Right cardiac atrium (tissue), 5 donors: ENCODE measurements at places on chromosomes 3 and 15. TPM values are rescaled to one million over a fixed set of nuclear protein-coding genes. Genes with fewer than 3 reads are reported as not detected.
A peak's percentile ranks its signal among the peaks of the same experiment; 100 is the strongest.

ENTPD3 gene
- total RNA-seq: 0.11 TPM

SEMA3G gene
- 13.1 TPM for total RNA-seq

CNTN4 gene
- 1.7 TPM for total RNA-seq

RARB gene
- total RNA-seq: 17.0 TPM

USP19 gene
- 62.8 TPM for total RNA-seq

GOLGA6B gene
- total RNA-seq: not detected

DNA sequence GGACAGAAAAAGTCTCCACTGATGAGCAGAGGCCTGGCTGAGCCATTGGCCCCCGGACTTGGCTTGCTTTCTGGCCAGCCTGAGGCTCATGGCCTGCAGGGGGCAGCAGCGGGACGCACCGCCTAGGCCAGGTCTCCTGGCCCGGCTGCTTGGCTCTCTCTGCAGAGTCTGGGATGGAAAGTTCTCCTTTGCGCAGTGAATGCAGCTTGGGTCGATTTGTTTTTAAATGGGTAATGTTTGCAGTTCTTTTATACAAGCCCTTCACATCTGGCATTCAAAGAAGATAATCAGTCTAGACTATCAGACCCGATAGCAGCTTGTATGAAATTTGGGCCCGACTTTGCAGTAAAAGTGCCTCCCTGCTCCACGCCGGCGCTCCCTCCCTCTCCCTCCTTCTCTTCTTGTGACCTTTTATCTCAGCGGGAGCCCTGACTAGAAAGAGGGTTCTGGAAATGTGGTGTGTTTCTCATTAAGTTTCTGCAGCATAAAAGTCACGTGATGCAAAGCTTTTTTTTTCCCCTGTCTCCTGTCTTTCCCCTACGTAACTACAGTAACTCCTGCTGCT is 59.9 kb downstream of the ZNF621 start:
- peak; percentile 96 for DNase-seq

GRCh38 chr3:58178528-58179234 is 32.1 kb downstream of the DNASE1L3 start:
- DNase-seq: no peak

- no peak for DNase-seq
These were observed 67.6 kb downstream of the SSUH2 start for GRCh38 chr3:8576841-8577571.

DNA sequence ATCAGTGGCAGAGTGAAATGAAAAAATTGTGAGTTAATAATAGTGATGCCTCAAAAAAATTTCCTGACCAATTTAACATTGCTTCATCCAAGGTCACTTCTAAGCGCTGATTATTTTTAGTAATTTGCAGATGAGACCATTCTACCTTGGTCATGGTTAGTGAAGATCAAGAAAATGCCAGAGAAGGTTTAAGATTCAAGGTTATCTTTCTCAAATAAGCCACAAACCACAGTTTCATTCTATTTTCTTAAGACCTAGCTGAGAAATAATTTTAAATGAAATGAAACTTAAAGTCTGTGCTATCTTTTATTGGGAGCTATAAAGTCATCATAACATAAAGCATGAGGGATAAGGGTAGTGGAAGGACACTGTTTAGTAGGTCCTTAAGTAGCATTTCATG is 353.9 kb upstream of the NAALADL2 start:
- no peak for DNase-seq

GRCh38 chr3:161388855-161389254 is 17.5 kb upstream of the SPTSSB start:
- no peak for DNase-seq

- no peak for DNase-seq
These were observed 184.3 kb downstream of the AKAP13 start for GRCh38 chr15:85564686-85565085.

DNA sequence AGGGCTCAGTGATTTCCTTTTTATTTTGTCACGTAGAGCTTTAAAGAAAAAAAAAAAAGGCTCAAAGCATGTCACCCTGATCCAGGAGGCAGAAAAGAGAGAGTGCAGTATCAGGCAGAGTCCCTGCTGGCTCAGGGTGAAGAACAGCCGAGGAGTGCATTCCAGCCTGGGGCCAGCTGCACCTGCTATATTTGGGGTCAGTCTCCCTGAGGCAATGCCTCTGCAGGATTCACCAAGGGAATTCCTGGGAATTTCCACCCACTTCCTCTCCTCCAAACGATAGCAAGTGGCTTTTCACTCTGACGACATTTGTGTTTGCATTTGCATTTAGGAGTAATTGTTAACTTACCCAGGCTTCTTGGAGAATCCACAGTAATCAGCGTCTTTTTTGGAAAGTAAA is 202.9 kb upstream of the CTNNB1 start:
- DNase-seq: no peak

- DNase-seq: no peak
These were observed 53.1 kb upstream of the SLC7A14 start for GRCh38 chr3:170638988-170639387.

GRCh38 chr15:66631616-66632263 is 65.9 kb upstream of the LCTL start:
- peak; percentile 86 for DNase-seq

DNA sequence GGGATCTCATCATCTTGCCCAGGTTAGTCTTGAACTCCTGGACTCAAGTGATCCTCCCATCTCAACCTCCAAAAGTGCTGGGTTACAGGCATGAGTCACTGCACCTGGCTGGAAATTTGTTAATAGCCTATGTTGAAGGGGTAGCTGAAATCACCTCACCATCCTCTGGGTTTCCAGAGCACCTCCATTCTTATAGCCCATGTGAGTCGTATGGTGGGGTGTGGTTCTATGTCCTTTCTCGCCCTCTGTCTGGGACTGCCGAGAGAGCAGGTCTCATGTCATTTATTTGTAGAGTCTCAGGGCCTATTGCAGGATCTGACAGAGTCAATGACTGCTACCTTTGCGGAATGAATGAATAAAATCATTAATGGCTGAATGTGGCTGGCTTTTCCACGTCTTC is 20.9 kb downstream of the CEMIP start:
- no peak for DNase-seq

GRCh38 chr3:10273702-10274305 is 18.9 kb downstream of the GHRL start:
- no peak for DNase-seq
